ENCODE measurements at places on chromosomes 4 and X.

DNA sequence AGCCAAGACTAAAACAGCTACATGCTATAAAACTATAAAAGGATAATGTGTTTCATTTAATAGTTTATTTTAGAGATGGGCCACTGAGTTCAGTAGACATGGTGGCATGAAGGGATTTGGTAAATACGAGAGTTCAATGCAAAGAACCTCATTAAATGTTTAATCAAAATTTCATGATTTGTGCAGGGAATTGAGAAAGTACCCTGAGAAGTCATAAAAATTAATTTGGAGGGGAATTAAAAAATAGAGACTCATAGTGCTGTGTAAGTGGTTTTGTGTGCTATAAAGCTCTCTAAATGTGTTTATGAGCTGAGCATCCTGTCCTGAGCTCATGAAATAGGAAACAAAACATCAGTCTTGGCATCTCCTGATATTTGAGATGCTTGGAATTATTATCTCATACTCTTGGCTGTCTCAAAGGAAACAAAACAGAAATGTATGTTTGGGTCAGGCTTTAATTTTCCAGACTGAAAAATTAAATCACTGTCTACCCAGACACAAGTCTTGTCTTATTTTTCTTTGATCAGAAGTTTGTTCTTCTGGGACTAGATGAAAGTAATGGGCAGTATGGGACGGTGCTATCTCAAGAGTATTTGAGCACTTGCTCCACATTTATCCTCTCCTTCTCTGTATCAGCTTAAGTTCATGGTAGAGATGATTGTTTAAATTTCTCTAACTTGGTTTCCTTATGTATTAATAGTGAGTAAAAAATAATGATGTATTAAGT, 38.0 kb upstream of the EMCN start:
- no peak for DNase-seq

GRCh38 chr4:153937289-153937688, 148.4 kb upstream of the SFRP2 start:
- DNase-seq: no peak

DNA sequence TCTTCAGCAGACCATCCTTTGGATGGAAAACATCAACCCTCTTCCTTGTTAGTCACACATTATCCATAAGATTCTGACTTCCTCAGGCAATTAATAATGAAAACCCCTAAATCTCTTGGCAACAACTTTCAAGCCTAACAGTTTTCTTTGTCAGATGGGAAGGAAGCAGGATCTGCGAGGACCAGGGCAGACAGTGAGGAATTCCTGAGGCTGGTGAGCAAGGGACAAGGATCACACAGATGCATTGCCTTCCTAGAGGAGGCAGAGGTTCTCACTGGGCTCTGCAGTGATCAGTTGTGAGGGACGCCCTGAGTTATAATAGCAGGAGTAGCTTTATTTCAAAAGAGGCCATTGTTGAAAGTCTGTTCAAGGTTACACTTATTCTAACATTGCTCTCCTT, 195.4 kb downstream of the SLIT2 start:
- no peak for DNase-seq

DNA sequence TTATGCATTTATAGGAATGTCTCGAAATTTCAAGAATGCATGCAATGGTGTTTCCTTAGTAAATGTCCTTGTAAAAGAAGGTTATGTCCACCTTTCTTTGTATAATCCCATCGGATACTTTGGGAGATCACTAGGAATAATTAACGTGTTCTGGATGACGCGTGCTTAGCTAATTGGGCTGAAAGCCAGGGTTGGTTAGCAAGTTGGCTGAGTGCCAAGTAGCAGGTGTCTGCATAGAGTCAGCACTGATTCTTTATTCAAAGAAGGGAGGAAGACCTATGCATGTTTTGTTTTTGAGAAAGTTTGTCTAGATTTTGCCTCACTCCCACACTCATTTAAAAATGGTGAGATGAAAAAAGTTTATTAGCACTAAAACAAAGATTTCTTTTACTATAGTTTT, 144.6 kb downstream of the SOX3 start:
- DNase-seq: no peak

DNA sequence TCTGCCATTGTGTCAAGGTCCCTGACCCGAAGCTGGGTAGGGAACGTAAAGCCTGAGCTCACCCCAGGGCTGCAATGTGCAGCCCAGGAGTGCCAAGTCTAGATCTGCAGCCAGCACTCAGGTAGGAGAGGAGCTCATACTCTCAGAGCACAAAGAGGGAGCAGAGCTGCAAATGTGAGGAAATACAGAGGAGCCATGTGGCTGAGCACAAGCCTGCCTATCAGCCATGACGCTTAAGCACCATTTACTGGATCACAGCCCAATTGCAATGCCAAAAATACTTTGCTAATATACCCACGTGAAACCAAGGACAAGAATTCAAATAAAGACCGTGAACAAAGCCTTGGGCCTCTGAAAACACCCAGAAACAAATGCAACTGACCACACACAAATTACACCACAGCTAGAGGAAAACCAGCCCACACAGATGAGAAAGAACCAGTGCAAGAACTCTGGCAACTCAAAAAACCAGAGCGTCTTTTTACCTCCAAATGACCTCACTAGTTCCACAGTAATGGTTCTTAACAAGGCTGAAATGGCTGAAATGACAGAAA, 69.0 kb upstream of the HPF1 start:
- DNase-seq: no peak

GRCh38 chr4:128543696-128544095, 256.1 kb upstream of the PGRMC2 start:
- no peak for DNase-seq

GRCh38 chrX:36019125-36019524, 99.6 kb downstream of the CFAP47 start:
- DNase-seq: no peak

- peak; percentile 24 for DNase-seq
Observed at GRCh38 chrX:154417157-154417556, 5.8 kb downstream of the TAFAZZIN start.

- DNase-seq: no peak
Observed at GRCh38 chr4:26459756-26460530, 30.3 kb downstream of the CCKAR start.

DNA sequence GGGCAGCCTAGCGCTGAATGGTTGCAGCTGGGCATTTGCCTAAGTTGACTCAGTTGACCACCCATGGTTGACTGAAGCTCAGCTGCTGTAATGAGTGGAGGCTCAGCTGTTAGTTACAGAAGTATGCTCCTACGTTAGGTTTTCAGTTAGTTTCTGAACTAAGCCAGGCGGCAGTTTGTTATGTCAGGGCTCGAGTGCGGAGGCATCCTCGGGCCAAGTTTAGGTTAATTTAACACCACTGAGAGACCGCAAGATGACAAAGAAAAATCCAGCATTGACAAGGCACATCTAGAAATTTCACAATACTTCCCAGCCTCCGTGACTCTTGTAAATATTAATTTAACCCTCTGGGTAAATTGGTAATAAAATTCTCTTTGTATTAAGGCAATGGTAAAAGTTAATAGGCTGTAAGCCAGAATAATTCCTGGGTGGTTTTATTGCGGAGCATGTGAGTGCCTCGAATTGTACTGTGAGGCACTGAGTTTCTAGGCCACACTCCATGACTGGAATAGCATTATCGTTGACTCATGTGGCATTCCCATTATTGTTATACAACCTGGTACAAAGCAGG, 33.1 kb upstream of the CDKN2AIP start:
- no peak for DNase-seq

DNA sequence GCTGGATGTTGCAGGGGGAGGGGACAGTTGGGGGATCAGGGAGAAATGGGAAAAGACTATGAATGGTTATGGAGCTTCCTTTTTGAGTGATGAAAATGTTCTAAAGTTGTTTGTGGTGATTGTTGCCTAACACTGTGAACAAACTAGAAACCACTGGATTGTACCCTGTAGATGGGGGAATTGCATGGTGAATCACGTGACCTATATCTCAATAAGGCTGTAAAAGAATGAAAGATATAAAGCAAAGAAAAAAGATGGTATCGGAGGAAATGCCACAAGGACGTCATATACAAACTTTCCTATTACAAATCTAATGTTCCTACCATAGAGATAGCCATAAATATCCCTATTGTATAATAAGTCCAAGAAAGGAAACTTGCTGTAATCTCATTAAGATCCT, 20.6 kb upstream of the CT55 start:
- DNase-seq: no peak

GRCh38 chr4:146577111-146577510, 55.4 kb upstream of the SLC10A7 start:
- no peak for DNase-seq

All from NCI-H2107 (cell line).